ENCODE measurements at places on chromosomes 1 and 21.

- no peak for DNase-seq
Observed at GRCh38 chr1:65959896-65960567, 167.3 kb downstream of the PDE4B start.

DNA sequence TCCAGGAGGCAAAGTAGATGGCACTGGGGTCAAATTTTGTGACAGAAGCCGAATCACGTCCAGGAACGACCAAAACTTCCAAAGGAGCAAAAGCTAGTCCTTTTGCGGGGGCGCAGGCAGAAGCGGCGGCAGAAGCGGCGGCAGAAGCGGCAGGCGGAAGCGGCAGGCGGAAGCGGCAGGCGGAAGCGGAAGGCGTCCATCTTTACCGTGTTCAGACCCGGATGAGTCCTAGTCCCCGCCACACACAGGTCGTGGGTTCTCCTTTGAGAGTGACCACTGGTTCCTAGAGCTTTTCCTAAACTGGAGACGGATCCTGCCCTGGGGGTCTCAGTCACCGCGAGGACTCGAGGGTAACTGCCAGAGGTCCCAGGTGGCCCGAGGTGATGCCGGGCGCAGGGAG is 53.6 kb downstream of the POFUT2 start:
- DNase-seq, result no peak

GRCh38 chr1:85577419-85578320 is 2.9 kb upstream of the CCN1 start:
- no peak for DNase-seq

DNA sequence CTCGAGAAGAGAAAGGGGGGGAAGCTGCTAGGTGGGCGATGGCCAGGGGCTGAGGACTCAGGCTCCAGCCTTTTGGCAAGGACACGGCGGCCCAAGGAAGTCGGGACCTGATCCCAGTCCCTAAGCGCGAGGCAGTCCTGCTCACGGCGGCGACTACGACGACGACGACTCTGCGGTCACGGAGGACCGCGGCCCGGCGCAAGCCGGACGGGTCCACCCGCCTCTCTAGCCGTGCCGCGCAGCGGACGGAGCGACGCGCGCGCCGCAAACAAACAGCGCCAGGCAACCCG is 401 bp downstream of the WNT9A start:
- no peak for DNase-seq

DNA sequence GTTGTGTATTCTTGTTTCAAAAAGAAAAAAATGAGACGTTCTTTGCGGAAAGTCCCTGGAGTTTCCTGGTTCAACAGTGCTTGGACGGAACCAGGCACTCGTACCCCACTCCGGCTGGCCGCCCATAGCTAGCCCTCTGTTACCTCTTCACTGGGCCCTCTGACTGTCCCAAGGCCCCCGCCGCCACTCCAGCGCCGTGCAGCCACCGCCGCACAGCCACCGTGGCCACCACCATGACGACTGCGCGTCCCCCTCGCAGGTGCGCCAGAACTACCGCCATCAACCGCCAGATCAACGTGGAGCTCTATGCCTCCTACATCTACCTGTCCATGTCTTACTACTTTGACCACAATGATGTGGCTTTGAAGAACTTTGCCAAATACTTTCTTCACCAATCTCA is 9.6 kb downstream of the SNIP1 start:
- DNase-seq, result no peak

GRCh38 chr21:46461909-46462308 is 3.2 kb downstream of the DIP2A start:
- no peak for DNase-seq

- no peak for DNase-seq
Observed at GRCh38 chr1:234922987-234923386, 205.7 kb downstream of the TOMM20 start.

GRCh38 chr21:39579734-39580332 is 32.9 kb upstream of the B3GALT5 start:
- DNase-seq, result no peak

DNA sequence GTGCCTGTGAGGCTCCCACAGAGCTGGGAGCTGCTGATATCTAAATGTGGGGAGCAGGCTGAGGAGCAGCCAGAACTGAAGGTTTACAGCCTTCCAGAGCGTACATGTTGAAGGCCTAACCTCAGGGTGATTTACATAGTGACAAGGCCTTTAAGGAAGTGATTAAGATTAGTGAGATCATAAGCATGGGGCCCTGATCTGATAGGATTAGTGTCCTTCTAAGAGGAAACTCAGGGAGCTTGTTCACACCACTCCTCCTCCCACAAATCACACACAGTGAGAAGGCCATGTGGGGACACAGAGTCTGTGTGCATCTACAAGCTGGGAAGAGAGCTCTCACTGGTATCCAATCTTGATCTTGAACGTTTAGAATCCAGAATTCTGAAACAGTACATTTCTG is 92.3 kb upstream of the NBPF6 start:
- DNase-seq, result no peak

DNA sequence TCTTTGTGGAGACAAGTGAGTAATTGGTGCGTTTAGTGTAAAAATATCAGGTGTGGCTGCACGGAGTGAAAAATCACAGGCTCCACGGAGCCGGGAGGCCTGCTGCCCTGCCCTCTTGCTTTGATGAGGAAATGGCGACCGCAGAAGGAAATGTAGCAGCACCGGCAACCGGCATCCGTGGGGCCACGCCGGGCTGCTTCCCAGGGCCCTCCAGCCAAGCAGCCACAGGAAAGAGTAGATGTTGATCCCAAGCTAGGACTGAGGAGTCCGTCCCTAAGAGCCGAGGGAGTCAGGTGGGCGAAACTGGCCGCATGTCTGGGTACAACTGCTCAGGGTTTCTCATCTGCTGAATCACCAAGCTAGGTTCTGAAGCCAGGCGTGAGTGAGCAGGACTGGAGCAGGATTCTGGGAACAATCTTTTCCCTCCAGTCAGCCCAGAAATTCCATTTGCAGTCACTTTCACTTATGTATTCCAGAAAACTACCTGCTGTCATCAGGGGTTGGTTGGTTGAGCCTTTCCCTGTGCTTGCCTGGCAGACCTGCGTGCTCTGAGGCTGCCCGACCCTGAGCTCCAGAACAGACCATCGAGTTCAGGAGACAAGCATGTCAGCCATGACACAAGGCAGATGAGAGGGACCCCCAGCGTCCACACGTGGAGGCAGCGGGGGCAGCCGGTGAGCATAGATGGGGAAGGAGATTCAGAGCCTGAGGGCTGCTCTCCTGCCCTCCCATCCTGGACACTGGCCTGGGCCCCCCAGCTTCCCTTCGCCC is 5.8 kb upstream of the ITGB2 start:
- no peak for DNase-seq

- DNase-seq, result no peak
Observed at GRCh38 chr1:39452081-39452480, 39.4 kb upstream of the BMP8A start.

DNA sequence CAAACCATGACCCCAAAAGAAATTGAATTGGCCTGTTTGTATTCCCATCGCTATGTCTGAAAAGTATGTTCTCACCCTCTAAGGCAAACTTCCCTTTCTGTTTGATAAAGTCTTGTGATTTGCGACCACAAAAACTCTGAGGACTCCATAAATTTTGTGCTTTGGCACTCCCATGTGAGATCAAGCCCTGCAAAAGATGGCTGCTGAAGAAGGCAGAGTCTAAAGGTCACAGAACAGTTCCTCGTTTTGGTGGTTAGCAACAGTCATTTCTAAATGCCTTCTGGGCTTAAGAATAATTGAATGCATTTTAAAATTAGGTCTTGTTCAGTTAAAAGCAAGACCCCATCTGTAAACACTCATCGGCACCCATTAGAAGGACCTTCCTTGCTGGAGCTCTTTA is 441.6 kb downstream of the OMA1 start:
- DNase-seq, result no peak

DNA sequence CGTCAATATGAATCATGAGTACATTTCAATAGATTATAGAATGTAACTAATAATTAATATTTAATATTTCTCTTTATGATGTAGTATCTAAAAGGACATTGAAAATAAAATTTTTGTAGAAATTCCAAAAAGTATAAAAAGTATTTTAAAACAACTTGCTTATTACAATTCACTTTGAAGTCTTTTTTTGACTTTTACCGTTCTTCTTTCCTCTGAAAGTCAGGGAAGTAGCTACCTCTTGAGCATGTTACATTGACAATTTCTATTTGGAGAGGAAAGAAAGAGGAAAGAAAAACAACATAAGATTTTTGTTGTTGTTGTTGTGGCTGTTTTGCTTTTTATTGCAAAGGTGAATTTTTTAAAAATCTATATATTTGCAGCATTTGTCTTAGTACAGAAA is 1.3 kb downstream of the PTPRC start:
- no peak for DNase-seq

DNA sequence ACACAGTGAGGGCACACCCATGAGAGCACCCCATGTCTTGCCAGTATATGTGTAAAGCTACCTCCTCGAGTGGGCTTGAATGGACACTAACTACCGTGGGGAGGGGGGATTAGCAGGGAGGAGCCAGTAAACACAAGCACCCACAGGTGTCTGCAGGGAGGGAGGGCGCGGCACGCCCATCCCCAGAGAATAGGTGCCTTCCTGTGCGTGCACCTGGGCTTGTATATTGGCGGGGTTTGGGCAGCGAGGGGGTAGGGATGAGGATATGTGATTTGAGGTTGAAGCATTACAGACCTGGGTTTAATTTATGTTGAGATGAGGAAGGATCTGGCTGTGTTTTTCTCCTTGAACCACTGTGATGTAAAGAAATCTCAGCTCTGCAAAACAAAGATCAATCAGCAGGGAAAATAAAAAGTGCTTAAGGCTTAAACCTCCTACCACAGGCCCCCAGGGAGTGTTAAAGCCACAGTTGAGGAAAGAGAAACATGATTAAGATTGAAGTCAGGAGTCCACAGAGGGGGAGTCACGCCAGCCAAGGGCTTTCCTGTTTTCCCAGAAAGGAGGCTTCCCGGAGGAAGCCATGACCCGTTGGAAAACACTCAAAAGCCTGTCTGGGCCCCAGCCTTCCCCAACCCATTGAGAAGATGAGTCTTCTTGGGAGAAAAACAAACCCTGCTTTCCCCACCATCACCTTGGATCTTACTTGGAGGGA is 80.0 kb downstream of the CAMK2N1 start:
- DNase-seq, result no peak

- no peak for DNase-seq
Observed at GRCh38 chr1:68329096-68329835, 96.9 kb upstream of the WLS start.

GRCh38 chr1:228178737-228179684 is 13.4 kb downstream of the IBA57 start:
- no peak for DNase-seq

- DNase-seq, result no peak
Observed at GRCh38 chr1:61506944-61507500, 217.9 kb downstream of the TM2D1 start.

- no peak for DNase-seq
Observed at GRCh38 chr1:23601968-23602876, 42.9 kb upstream of the ID3 start.

DNA sequence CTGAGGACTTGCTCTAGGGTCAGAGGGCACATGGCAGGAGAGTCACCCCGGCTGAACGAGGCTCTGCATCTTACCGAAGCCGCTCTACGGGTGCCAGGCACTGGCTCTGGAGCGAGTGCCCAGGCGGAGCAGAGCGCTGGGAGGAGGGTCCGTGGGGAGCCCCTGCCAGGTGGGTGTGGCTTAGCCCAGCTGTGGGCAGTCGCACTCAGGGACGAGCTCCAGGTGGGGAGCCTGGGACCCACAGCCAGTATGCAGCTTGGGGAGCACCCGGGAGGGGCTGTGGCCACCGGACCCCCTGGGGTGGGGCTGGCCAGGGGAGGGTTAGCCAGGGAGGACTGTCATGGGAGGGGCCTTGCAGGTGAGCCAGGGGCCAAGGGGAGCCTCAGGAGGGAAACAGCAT is 3.8 kb downstream of the AGRN start:
- no peak for DNase-seq

- DNase-seq, result no peak
Observed at GRCh38 chr1:65681096-65681495, 111.6 kb upstream of the PDE4B start.

Data from activated CD8-positive, alpha-beta memory T cell treated with anti-CD3 and anti-CD28 coated beads for 4 hours (primary cell).